Heart left ventricle (tissue), 16 donors: ENCODE measurements at places on chromosomes 4 and X.

GRCh38 chr4:124491361-124492145 lies 221.0 kb downstream of the ANKRD50 start:
- DNase-seq, result no peak

DNA sequence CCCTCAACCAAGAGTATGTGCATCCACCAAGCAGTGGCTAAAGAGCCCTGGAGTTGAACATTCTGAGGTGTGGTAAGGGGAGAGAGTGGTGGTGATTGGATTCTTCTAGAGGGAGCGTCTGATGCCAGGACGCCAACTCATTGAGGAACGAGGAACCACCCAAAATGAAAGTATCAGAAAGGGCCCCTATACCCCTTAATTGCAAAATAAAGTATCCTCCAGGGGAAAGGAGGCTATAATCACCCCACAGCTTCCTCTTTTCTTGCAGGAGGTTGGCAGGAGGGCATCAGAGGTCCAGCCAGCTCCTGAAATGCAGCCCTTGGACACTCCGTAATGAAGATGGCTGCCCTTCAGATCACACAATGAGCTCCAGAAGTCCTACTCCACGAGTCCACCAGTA lies 5.3 kb upstream of the KIAA1210 start:
- DNase-seq, result no peak

DNA sequence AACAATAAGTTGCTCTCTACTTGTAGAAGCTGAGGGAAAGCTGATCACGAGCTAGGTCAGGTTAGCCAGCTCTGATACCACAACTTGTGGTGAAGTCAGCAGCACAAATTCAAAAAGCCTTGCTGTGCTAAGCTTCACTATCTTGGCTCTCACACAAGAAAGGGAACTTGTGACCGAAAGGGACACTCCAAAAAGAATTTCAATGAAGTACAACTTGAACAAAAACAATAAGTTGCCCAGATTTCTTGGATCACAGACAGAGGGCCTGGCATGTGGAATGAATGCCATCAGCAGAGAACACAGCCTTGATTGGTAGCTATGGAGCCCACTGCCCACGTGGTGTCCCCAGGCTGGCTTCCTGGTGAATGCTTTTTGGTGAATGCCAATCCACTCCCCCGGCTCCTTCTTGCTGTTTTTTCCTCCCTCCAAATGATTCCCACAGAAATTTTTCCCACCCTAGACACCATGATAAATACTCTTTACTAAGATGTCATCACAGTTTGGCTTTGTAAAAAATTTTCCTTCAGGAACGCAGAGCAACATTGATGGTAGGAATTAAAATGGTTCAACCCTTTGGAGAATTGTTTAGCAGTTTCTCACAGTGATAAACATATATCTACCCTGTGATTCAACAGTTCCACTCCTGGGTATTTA lies 82.6 kb downstream of the ANXA3 start:
- peak; percentile 35 for DNase-seq

- peak; percentile 83 for DNase-seq
Measured at GRCh38 chrX:153944140-153944799, at the start of gene RENBP. Gene RENBP, minus strand, starts transcription at chrX:153944643. Its CDS starts 33 bp downstream, at chrX:153944610.

- DNase-seq, result no peak
Measured at GRCh38 chr4:147050356-147050765, 104.7 kb upstream of the TTC29 start.

DNA sequence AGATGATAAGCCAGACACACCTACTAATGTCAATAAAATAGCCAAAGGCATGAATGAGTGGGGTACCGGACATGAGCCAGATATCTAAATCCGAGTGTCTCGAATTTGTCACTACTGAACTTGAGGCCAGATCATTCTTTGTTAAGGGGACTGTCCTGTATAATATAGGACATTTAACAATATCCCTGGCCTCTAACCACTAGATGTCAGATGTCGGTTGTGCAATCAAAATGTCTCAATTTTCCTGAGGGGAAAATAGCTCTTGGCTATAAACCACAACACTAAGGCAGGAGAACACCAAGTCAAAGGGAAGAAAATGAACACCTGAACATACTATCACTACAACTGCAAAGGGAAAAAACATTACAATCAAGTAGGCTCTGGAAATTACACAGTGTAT lies 154.5 kb downstream of the GPM6A start:
- DNase-seq, result no peak
